ENCODE measurements at places on chromosomes 7 and 10.

DNA sequence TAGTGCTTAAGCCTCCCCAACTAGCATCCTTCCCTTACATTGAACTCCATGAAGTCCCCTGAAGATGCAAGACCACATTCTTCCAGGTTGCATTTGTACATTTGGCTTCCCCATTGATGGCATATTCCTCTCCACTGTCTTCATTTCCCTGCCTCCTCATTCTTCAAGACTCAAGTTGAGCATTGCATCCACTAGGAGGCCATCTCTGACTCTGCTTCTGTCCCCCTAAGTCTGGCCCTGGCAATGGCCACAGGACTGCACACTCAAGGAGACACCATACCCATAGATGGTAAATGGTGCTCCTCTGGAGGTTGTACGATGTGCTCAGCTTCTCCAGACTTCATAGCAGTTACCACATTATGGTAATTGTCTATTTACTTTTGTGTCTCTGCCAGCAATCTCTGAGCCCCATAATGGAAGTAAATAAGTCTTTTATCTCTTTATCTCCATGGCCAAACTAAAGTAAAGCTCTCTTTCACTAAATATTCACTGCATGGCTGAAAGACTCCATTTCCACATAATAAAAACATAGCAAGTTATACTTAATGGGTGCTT is 112.6 kb downstream of the PTPRZ1 start:
- DNase-seq = no peak

DNA sequence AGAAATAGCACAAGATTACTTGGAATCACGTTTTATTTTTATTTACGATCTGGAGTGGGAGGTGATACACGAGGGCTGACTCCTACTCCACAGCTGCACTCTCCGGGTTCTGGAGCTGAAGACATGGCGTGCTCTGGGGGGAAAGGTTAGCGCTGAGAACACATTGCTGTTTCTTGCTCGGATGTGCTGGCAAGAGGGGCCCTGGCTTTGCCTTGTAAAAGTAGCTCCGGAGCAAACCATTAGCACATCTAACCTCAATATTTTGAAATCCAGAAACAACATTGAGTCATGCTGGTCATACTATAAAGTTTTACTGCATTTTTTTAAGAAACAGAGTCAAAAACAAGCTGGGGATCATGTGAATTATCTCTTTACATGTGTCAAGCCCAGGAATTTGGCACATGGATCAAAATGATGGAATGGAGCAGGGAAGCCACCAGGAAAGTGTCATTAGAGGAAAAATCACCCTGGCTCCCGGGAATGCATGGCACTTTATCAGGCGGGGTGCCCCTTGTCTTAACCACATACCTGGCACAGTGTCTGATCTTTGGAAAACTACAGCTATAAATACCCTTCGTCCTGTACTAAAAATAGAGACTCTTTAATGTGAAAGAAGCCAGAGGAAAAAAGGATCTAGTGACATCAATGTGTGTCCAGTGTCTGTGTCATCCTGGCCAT is 31.6 kb upstream of the LYZL1 start:
- DNase-seq = no peak

DNA sequence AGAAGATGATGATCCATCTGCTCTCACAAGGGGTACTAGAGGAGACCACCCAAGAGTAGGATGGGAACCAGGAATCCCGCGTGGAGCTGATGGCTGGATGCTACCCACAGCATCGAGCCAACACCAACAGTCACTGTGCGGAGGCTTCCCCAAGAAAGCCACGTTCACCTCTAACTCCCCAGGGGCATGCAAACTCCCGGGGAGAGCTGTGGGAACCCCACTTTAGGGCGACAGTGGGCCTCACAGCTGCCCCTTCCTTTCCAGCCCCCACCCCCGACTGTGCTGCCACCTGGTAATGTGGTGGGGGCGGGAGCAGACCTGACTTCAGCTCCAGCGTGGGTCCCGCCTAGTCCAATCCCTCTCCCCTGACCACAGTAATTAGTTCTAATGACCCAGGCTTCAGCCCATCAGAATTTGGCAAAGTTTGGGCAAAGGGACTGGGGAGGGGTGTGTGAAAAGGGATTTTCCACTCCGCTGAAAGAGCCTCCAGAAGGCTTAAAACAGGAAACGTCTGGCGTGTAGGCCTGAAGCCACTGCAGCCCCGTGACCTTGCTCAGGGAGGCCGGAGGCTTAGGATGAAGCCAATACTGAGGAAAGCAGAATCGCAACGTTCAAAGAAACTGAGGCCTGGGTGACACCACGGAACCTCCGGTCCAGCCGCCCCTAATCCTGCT is 20.3 kb downstream of the ASB13 start:
- no peak for DNase-seq

GRCh38 chr7:118590107-118590506 is 365.6 kb downstream of the ANKRD7 start:
- peak; percentile 44 for DNase-seq

DNA sequence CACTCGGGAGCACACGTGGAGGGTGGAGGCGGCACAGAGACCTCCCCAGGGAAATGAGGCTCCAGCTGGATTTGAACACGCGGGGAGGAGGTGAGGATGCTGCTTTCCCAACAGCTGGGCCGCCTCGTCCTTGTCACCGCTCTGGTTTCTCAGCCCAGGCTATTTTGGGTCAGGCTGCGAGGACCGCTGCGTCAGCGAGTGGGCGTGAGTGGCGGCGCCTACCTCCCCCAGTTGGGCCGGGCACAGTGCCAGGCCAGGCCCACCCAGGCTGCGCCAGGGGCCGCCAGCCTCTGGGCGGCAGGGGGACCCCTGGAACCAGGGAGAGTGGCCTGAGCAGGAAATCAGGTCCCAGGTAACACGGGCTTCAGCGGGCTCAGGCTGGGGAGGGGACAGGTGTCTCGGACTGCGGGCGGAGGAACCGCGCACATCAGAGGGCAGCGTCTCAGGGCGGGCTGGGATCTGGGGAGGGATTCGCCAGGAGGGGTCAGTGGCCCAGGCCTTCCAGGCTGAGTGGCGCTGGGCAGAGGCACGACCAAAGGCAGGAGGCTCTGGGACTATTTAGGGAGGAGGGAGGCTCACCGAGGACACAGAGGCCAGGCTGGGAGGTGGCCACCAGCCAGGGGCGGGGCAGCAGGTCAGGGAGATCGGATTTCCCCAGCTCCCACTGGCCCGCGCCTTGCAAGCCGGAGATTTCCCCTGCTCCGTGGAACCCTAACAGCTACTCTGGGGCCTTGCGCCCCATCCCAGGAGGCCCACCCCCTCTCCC is 125.2 kb upstream of the RET start:
- DNase-seq = no peak

GRCh38 chr7:117273814-117274225 is 49.0 kb downstream of the WNT2 start:
- DNase-seq = peak; percentile 11

GRCh38 chr7:97021747-97022490 is 2.7 kb downstream of the DLX5 start:
- no peak for DNase-seq

DNA sequence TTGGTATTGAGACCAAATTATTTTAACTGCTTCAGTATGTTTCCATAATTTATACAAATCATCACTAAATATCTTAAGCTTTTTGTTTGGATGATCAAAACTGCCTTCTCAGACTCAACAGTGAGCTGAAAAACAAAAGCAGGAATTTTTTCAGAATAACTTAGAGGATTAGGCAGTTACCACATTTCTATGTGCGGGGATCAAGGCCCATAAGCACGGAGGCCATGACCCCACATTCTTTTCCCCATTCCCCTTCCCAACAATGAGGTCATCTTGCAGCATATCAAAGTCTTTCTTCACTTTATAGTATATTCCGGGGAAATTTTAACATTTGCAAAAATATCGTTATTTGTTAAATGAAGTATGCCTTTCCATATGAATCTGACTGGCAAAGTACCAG is 125.8 kb downstream of the ELMO1 start:
- no peak for DNase-seq

DNA sequence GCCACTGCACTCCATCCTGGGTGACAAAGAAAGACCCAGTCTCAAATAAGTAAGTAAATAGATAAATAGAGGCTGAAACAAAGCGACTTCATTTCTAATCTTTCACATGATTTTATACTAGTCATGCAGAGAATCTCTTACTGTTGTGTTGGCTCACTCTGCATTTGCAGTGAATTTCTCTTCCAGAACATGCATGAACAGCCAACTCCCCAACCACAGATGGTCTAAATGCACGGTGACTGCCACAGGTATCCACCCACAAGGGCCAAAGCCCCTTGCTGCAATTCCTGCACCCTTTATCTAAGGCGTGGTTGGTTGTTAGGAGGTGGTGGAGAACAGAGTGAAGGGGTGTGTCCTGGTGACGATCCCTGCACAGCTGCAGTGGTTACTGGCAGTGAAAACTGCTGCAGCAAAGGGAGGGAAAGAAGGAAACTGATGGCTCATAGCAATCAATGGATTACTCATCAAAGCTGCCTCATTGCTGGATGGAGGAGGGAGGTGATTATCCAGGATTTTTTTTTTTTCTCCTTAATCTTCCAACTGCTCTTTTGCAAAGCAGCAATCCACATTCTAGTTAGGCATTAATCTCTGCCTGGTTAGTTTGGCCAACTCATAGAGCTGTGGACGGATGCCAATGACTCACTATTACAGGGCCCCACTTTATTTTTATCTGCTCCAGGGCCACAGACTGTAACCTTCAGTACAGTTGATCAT is 50.6 kb downstream of the PRTFDC1 start:
- DNase-seq = no peak

Measured in NCI-H1092 treated with DMSO at 0.1 percent for 48 hours (cell line).